ENCODE measurements at places on chromosomes 16 and 17.

DNA sequence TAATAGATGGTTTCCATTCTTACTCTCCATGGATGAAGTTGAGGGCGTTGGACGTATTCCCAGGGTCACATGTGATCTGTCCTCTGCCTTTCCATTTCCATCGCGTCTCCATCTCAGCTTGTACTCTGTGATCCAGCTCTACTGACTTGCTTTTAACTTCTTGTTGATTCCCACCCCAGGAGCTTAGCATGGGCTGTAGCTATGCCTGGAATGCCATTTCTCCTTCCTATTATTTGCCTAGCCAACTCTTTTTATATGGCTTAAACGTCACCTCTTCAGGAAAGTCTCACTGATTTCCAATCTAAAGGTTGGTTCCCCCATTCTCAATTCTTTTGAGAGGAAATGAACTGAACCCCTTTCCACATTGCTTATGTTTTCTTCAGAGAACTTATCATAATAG is 475.9 kb downstream of the XYLT1 start:
- DNase-seq, result no peak

DNA sequence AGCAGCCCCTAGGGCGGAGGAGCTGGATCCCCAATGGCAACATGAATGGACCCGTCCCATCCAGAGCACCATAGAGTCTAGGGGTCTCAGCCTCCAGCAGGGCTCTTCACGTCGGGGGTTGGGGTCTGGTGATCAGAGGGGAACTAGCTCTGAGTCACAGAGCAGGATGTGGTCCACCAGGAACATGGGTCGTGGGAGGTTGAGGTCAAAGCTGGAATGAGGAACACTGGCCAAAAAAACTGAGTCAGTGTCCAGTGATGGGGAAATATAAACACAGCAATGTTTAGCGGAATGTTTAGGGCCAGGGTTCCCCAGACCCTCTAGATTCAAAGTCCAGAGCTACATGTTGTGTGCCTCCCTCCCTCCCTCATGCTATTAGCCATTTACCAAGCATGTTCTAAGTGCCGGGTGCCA is 79.1 kb upstream of the C16orf82 start:
- DNase-seq, result no peak

DNA sequence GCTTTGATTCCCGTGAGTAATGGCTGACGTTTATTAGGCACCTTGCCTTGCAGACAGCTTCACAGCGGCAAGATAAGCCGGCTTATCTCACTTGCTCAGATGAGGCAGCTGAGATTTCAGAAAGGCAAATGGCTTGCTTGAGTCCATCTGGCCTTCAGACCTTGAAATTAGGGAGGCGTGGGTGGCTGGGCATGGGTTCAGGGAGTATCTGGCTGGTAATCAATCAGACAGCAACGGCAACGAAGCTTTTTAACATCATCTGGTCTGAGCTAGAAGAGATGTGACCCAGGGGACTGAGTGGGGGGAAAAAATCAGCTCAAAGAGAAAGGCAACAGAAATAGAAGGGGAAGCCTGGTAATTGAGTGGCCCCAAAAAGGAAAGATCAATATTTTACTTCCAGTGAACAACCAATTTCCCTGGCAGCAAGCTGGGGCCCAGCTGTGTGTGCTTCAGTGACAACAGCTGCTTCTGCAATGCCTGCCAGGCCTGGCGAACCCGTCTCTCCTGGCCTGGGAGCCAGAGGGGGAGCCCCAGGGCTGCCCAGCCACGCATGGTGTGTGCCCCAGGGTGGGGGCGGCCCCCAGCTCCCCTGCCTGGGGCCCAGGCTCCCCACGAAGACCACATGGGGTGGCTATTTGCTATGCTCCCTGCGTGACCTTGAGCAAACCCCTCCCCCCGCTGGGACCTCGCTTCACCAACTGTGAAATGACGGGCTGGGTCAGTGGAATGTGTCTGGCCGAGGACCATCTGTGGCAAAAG is 34.0 kb downstream of the RAB11FIP4 start:
- DNase-seq, result no peak

DNA sequence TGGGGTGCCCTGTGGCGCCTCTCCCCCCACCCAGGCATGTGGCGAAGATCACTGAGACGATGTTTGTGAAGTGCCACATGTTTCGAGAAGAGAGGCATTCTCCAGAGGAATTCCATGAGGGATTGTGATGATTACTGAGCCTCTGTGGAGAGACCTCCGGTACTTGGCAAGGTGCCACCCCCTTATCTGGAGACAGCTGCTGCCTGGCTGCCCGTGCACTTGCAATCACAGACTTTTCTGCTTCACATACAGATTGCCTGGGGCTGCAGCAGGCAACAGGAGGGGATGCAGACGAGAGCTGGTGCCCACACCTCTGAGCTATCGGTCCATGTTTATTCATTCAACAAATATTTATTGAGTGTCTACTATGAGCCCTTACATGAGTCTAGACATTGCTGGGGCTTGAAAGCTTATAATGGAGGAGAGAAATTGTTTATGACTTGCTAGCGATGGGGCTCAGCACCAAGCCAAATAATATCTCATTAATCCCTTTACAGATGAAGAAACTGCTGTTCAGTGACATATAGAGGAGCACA is 317.2 kb upstream of the ZFHX3 start:
- DNase-seq, result no peak

DNA sequence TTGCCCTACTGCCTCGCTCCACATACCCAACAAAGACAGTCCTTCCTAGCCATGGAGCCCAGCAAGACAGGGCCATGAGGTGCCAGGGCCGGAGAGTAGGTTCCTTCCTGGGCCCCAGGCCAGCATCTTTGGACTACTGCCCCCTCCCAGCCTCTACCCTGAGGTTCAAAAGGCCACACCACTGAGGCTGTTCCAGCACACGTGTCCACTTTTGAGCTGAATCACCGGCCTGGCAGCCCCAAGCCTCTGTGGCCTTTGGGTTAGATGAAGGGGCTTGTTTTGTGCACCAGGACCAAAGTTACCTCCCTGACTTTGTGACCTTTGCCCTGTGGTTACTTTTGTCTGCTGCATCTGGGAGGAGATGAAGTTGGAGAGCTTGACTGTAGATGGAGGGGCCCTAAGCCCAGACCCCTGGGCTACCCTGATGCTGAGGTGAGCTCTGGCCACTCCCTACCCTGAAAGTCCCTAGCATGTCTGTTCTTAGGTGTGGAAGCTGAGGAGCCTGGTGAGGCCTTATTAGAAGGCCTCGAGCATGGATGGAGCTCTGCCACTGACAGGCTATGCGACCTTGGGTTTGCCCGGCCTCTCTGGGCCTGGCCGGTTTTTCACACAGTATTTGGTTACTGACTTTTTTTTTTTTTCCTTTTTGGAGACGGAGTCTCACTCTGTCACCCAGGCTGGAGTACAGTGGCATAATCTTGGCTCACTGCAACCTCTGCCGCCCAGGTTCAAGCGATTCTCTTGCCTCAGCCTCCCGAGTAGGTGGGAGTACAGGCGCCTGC is 12.0 kb downstream of the SEZ6 start:
- DNase-seq, result no peak

DNA sequence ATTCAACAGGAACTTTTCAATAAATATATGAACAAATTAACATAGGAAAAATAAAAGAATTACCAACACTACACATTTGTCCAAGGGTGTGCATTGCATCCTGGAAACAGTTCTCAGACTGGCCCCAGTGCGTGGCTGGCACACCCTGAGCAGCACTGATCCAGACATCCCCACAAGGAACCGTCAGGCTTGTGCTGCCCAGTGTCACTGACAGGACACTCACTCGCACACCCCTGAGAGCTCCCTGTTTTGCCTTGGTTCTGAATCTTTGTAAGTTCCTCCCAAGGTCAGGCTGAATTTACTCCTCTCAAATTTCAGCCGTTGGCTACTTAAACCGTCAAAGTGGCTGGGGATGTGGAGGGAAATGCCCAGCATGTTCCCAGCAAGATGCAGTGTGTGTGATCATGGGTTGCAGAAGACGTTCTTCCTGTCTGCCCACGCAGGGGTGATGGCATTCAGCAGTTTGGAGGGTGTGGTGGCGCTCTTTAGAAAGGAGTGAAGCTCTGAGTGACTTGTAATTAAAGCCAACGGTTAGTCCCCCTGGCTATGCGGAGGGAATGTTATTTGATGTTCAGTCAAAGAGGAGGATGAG is 1.7 kb downstream of the MT2A start:
- peak; percentile 66 for DNase-seq

- DNase-seq, result peak; percentile 60
Observed at GRCh38 chr17:68011199-68011665, 15.0 kb upstream of the C17orf58 start.

DNA sequence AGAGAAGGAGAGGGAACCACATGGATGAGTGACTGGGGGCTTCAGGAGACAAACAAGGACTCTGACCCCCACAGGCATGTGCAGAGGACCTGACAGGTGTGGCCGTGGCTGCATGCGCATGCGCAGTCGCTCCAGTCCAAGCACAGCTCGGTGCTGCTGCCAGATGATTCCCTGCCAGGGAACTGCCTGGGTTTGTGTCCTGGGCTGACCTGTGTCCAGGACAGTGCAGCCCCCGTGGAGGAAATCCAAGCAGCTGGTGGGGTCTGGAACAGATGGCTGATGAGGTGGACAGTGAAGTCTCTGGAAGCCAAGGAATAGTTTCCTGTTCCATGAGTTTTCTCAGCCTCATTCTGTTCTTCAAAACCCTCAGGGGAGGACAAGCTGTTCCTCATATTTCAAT is 27.3 kb downstream of the LASP1 start:
- DNase-seq, result no peak

GRCh38 chr17:81483085-81483861 is 29.3 kb downstream of the ACTG1 start:
- DNase-seq, result no peak

GRCh38 chr16:88456356-88457292 is 3.5 kb downstream of the ZFPM1 start:
- peak; percentile 76 for DNase-seq

DNA sequence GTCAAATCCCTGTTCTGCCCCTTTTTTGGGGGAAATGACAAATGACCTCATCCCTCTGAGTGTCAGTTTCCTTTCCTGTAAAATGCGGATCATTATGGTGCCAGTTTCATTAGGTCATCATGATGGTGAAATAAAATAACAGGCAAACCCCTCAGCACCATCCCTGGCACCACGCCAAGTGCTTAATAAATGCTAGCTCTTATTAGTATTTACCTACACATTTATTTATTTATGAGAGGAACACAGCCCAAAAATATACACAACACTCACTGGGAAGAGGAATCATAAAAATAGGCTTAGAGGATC is 28.6 kb upstream of the GPRC5B start:
- no peak for DNase-seq

DNA sequence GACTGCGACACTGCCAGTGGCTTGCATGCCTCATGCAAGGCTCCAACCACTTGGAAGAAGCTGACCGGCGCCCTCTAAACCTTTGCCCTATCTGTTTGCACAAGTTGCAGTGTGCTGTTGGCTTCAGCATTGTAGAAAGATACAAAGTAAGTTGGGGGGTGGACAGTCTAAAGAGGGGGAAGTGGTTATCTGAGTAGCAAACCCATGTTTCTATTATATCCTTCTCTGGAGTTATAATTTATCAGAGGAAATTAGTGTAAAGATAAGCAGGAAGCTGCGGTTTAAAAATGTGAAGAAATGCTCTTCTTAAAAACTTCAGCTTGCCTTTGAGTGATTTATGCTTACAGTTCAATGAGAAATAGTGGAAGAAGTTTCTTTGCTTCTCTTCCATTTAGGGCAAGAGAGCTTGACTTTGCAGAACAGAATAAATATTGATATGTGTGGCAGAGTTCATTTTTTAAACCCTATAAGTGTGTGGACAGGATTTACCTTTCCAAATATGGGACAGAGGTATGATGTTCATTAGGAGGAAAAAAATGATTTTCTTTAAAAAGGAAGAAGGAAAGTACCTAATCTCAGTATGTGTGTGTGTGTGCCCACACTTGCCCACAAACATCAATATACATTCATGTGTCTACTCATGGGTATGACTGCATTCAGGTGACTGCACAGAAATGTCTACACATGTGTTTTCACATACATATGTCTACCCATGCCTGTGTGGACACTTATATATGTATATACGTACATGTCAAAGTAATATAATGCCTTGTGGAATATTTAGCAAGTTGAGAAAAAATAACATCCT is 8.1 kb downstream of the AMZ2 start:
- no peak for DNase-seq

DNA sequence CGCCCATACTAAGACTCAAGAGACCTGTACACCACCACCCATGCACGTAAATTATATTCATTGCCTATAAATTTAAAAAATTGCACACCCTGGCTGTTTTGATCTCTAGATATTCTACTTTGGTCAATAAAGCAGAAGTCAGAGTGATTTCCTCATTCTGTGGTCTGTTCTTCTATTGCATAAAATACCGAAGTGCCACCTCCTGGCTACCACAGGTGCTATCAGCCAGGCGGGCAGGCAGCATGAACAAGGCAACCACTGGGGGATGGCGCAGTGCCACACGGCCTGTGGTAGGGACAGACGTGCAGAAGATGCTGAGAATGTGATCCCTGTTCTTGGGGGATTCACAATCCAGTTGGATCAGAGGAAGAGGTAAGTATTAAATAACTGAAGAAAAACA is 122.3 kb downstream of the CDK5R1 start:
- DNase-seq, result peak; percentile 42

- DNase-seq, result no peak
Observed at GRCh38 chr16:73337373-73338296, 289.7 kb upstream of the ZFHX3 start.

- DNase-seq, result no peak
Observed at GRCh38 chr16:11428623-11428953, 83.3 kb downstream of the RMI2 start.

GRCh38 chr16:52418201-52418600 is 128.7 kb downstream of the TOX3 start:
- DNase-seq, result no peak

DNA sequence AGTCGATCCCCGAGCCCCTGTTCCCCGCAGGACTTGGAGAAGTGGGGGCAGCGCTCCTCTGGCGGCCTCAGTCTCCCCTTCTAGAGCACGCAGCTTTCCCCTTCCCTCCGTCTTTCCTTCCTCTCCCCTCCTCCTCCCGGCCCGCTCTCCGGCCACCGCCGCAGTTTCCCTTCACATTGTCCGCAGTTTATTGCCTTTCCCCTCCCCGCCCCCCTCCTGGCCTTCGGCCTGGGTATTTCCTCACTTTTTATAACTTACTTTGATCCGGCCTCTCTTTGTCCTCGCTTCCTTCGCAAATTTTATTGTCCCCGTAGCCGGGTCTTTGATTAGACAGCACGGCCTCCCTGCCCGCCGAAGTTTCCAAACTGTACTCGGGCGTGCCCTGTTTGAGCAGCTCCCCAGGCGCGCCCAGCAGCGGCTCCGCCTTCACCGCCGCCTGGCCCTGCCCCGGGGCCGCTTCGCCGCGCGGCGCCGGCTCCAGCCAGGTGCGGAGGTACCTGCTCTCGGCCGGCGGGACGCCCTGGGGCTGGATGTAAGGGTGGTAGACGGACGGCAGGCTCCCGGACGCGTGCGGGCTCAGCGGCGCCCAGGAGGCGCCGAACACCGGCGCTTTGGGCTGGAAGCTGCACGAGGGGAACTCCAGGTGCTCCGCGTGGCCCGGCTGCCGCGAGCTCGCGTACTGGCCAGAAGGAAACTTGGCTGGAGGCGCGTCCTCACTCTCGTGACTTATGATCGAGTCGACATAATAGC is 488 bp downstream of the HOXB9 start:
- DNase-seq, result no peak

DNA sequence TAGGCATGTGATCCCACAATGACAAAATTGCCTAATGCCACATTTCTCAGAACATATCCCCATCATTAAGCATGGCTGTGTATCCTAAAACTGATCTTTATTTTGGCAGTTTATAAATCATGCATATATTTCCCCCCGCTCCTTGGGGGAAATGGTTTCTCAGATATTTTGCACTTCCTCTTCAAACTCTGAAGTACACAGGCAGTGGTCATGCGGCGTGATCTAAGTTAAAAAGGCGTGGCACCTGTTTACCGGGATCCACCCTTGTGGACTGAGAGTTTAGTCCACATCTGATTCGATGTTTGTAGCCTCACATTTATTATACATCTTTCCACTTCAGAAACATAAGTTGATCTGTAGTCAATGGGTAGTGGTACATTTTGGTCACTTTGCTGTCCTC is 51.4 kb downstream of the USP10 start:
- no peak for DNase-seq
